Stimulated activated CD4-positive, alpha-beta T cell treated with anti-CD3 and anti-CD28 coated beads, Interleukin-4, amount 100 ng/mL, for 24 hours (primary cell): ENCODE measurements at places on chromosomes 3 and 15.

- no peak for DNase-seq
Observed at GRCh38 chr15:80614711-80615360, 80.3 kb upstream of the ABHD17C start.

DNA sequence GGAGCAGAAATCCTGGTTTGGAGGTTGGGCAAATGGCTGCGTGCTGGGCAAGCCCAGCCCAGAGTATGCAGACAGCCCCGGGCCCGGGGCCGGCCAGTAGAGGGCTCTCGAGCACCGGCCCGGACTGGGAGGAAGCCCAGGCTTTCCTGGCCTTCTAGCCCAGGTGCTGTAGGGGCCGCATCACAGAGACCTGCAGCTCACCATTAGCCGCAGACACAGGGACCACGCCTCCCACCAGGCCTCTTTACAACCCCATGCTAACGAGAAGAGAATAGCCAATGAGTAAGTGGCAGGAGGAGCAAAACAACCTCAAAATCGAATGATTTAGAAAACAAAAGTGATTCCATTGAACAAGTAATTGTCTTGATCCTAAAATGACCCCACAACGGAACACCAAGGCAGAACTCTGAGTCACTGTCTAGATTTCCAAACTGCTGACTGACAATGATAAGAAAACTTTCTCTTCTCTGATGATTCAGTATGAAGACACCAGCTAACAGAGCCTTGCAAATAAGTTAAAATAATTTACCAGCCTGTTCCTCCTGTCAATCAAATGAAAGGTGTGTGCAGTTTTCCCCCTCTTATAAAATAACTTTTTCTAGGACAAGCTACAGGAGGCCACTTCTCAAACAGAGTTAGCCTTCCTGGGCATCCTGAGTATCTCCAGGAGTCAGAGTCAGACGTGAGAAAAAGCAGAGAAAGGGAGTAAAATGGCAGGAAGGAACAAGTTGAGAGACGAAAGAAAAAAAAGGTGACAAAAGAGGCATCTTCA, 102.2 kb downstream of the DGKG start:
- DNase-seq = peak; percentile 68

DNA sequence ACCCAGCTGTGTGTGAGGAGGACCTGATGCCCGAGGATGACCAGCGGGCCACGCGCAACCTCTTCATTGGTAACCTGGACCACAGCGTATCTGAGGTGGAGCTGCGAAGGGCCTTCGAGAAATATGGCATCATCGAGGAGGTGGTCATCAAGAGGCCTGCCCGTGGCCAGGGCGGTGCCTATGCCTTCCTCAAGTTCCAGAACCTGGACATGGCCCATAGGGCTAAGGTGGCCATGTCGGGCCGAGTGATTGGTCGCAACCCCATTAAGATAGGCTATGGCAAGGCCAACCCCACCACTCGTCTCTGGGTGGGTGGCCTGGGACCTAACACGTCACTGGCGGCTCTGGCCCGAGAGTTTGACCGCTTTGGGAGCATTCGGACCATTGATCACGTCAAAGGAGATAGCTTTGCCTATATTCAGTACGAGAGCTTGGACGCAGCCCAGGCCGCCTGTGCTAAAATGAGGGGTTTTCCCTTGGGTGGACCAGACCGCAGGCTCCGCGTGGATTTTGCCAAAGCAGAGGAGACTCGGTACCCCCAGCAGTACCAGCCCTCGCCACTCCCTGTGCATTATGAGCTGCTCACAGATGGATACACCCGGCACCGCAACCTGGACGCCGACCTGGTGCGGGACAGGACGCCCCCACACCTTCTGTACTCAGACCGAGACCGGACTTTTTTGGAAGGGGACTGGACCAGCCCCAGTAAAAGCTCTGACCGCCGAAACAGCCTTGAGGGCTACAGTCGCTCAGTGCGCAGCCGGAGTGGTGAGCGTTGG, 1.5 kb downstream of the RBM15B start:
- no peak for DNase-seq

DNA sequence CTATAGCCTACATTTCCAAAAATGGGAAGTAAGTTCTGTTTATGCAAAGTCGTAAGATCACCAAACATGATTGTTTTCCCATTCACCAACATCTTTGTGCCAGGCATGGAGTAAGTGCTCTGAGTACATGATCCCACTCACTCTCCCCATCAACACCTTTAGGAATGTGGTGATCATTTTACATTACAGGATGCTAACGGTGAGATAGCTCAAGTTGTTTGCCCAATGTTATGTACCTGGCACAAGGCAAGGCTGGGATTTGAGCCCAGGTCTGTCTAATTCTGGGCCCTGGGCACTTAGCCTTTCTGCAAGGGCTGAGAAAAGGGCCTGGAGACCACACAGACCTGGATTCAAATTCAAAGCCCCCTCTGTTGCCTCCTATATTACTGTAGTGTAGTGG, 581.7 kb upstream of the CFAP20DC start:
- no peak for DNase-seq

DNA sequence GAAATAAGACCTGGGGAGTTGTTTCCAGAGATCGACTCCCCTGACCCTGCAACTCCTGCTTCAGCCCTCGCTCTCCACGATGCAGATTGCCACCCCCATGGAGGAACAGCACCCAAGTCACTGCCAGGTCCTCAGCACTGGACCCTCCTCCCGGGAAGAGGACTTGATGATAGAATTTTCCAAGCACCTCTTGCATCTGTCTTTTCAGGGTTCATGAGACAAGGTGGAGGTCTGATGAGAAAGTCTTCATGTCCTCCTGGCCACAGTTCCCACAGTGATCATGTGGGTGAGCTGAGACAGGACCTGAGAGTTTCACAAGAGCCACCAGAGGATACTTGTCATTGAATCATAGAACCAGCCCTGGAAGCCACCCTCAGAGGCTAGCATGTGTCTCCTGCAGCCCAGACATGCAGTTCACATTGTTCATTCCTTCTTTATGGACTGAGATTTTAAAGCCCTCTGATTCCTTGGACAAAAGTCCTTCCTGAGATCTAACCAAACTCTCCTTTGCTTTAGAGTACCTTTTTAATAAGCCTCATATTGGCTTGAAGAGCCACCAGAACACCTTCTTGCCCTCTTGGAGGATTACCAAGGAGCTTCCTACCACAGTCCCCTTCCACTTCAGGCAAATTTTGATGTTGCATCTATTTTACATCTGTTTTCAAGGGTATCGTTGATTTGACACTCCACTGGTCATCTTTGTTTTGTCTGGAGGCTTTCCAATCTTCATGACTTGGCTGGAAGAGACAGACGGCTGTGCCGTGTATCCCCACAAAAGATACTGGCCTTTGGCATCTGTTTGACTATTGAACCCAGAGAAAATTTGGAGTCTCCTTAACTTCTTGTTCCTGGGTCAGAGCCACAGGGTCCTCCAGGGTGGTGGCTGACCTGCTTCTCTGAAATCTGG, 224.8 kb upstream of the BHLHE40 start:
- no peak for DNase-seq

GRCh38 chr3:125381314-125381713, 6.2 kb upstream of the ZNF148 start:
- no peak for DNase-seq

- DNase-seq = no peak
Observed at GRCh38 chr3:193742628-193743027, 149.6 kb downstream of the OPA1 start.
